ENCODE measurements at places on chromosomes 3 and 15. TPM values are rescaled to one million over a fixed set of nuclear protein-coding genes. Genes with fewer than 3 reads are reported as not detected.

The GOLGA6L10 gene
- total RNA-seq = 3.1 TPM

The CCR9 gene
- not detected for total RNA-seq

The PRTG gene
- total RNA-seq = 3.0 TPM

The SNX1 gene
- 47.2 TPM for total RNA-seq

DNA sequence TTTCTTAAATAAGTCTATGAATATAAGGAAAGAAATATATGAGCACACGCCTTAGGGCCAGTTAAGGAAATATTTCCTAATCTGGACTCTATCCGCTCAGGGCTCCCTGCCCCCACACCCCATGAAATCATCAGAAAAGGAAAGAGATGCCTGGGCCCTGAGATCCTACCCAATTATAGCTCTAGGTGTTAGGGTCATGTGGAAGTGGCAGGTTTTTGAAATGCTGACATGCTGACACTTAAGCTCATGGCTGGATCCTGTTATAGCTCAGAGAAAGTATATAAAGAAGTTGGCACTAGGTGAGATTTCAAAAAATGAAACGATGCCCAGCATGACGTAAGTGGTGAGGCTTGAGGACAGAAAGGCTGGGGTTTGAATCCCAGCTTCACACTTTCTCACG is 43.5 kb upstream of the AKAP13 start:
- H3K27ac ChIP-seq = no peak overlapping the region
- H3K4me1 ChIP-seq = peaks cover 6% of the 10 kb centered on the region
- no peaks in the 10 kb centered on the region for H3K36me3 ChIP-seq
- H3K4me3 ChIP-seq = no peak overlapping the region

- no peaks in the 10 kb centered on the region for H3K27me3 ChIP-seq
- peak; percentile 21 for DNase-seq
- H3K4me3 ChIP-seq = peak overlapping the region; percentile 31
Observed at GRCh38 chr3:16056217-16056616, 118.3 kb upstream of the GALNT15 start.

- H3K36me3 ChIP-seq = no peaks in the 10 kb centered on the region
- H3K27ac ChIP-seq = no peak overlapping the region
Observed at GRCh38 chr3:131786386-131786785, 248.4 kb downstream of the CPNE4 start.

DNA sequence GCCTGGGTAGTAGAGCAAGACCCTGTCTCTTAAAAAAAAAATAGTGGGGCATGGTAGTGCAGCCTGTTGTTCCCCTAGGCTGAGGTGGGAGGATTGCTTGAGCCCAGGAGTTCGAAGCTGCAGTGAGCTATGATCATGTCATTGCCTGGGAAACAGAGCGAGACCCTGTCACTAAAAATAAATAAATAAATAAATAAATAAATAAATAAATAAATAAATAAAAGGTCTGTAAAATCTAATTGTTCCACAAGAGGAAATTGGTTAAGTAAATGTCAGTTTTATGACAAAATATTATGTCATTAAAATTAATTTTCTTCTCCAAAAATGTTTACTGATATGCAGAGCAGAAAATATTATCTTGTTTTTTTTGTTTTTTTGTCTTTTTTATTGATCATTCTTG is 5.3 kb downstream of the CRELD1 start:
- DNase-seq = no peak
- H3K4me1 ChIP-seq = peaks cover 20% of the 10 kb centered on the region
- peaks cover 15% of the 10 kb centered on the region for H3K36me3 ChIP-seq

- no peak for DNase-seq
- no peak overlapping the region for H3K4me3 ChIP-seq
- H3K36me3 ChIP-seq = no peaks in the 10 kb centered on the region
Observed at GRCh38 chr3:45793482-45794176, 2.7 kb downstream of the SLC6A20 start.

GRCh38 chr3:54857343-54857742 is 70.5 kb downstream of the LRTM1 start:
- H3K4me3 ChIP-seq = no peak overlapping the region
- H3K27ac ChIP-seq = no peak overlapping the region
- H3K36me3 ChIP-seq = no peaks in the 10 kb centered on the region
- no peaks in the 10 kb centered on the region for H3K4me1 ChIP-seq

GRCh38 chr3:133379926-133380325 is 19.9 kb upstream of the BFSP2 start:
- H3K27ac ChIP-seq = no peak overlapping the region
- no peaks in the 10 kb centered on the region for H3K4me1 ChIP-seq
- H3K27me3 ChIP-seq = no peaks in the 10 kb centered on the region
- no peak overlapping the region for H3K4me3 ChIP-seq
- H3K36me3 ChIP-seq = no peaks in the 10 kb centered on the region

DNA sequence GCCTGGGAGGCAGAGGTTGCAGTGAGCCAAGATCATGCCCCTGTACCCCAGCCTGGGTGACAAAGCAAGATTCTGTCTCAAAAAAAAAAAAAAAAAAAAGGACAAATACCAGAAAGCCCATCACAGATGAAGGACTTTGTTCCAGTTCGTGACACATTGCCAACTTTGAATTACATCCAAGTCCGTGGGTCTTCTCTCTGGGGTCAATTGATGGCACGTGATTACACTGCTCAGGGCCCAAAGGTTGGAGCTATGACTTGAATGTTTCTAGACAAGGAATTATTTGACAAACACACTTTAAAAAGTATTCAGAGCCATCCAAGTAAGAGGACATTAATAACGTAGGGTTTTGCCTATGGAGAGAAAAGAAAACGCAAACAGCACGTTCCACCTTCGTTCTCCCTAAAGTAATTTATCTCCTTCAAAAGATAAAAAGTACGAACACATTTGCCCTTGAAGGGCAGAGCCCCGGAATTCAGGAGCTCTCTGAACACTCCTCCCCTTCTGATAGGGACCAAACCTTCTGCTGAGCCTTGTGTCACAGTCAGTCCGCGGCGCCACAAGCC is 31.3 kb upstream of the ST3GAL6 start:
- H3K27me3 ChIP-seq = no peaks in the 10 kb centered on the region
- no peaks in the 10 kb centered on the region for H3K36me3 ChIP-seq
- H3K4me1 ChIP-seq = peaks cover 19% of the 10 kb centered on the region
- peak overlapping the region; percentile 98 for H3K4me3 ChIP-seq

DNA sequence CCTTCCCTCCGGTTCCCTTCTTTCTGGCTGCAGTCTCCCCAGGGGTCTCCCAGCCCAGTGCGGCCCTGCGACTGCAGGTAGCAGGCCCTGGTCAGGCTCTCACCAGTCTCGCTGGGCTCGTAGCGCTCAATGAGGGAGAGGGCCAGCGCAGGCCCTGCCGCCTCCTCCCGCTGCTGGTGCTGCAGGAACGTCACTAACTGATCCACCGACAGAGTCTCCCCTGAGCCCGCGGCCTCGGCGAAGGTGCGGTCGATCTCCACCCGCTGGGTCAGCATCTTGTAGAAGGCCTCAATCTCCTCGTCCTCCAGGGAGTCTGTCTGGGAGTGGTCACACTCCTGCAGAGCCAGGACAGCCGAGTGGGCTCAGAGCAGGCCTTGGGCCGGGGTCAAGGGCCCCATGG is 18.3 kb downstream of the PLCD1 start:
- H3K27me3 ChIP-seq = no peaks in the 10 kb centered on the region
- no peak overlapping the region for H3K4me3 ChIP-seq
- H3K36me3 ChIP-seq = peaks cover 58% of the 10 kb centered on the region

GRCh38 chr3:45608885-45609284 is 14.3 kb downstream of the LIMD1 start:
- H3K4me3 ChIP-seq = no peak overlapping the region
- H3K27me3 ChIP-seq = no peaks in the 10 kb centered on the region
- H3K27ac ChIP-seq = peak overlapping the region; percentile 95

- no peaks in the 10 kb centered on the region for H3K4me1 ChIP-seq
- H3K27me3 ChIP-seq = no peaks in the 10 kb centered on the region
- H3K36me3 ChIP-seq = no peaks in the 10 kb centered on the region
- no peak for DNase-seq
Observed at GRCh38 chr15:64229129-64229724, 66.4 kb upstream of the PPIB start.

- no peak overlapping the region for H3K27ac ChIP-seq
- no peak for DNase-seq
- no peak overlapping the region for H3K4me3 ChIP-seq
- no peaks in the 10 kb centered on the region for H3K4me1 ChIP-seq
- H3K36me3 ChIP-seq = no peaks in the 10 kb centered on the region
- no peaks in the 10 kb centered on the region for H3K27me3 ChIP-seq
Observed at GRCh38 chr3:41029356-41029755, 169.9 kb upstream of the CTNNB1 start.

GRCh38 chr3:14816359-14816758 is 2.4 kb upstream of the FGD5 start:
- no peaks in the 10 kb centered on the region for H3K4me1 ChIP-seq
- no peak for DNase-seq
- no peaks in the 10 kb centered on the region for H3K27me3 ChIP-seq
- H3K27ac ChIP-seq = no peak overlapping the region

All from thoracic aorta (tissue), 2 donors.